Gastroesophageal sphincter (tissue), 4 donors: ENCODE measurements at places on chromosomes 11 and 22.

- peak; percentile 79 for ATAC-seq
Measured at GRCh38 chr11:126332221-126332711, 23.2 kb upstream of the ST3GAL4 start.

DNA sequence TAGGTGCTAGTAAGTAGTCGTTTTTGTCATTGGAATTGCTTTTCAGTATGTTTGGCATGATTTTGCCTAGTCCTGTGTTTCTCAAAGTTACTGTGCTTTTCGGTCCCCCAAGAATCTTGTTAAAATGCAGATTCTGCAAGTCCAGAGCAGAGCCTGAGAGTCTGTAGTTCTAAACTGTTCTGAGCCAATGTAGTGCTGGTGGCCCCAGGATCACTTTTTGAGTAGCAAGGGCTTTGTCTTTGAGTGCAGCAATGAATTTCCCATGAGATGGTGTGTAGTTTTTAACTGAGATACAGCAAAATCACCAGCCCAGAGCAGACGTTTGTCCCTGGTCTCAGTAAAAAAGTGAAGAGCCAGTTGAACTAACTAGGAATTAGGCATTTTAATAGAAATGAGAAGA, 122.4 kb downstream of the NCAM1 start:
- no peak for ATAC-seq

DNA sequence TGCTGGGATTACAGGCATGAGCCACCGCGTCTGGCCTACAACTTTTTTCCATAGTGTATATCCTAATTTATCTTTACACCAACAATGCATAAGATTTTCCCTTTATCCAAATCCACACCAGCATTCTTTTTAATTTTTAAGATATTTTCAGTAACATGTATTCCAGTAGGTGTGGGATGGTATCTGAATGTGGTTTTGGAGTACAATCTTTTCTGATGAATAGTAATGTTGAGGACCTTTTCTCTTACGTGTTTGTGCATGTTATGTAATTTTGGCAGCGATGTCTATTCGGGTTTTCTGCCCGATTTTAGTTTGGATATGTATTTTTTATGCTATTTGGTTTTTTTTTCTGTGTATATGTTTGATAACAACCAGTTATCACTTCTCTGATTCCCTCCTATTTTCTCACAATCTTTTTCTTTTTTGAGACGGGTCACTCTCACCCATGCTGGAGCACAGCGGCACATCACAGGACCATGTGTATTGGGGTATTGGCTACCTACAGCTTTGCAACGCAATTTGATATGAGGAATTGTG, 114.6 kb upstream of the GRK3 start:
- ATAC-seq, result no peak

DNA sequence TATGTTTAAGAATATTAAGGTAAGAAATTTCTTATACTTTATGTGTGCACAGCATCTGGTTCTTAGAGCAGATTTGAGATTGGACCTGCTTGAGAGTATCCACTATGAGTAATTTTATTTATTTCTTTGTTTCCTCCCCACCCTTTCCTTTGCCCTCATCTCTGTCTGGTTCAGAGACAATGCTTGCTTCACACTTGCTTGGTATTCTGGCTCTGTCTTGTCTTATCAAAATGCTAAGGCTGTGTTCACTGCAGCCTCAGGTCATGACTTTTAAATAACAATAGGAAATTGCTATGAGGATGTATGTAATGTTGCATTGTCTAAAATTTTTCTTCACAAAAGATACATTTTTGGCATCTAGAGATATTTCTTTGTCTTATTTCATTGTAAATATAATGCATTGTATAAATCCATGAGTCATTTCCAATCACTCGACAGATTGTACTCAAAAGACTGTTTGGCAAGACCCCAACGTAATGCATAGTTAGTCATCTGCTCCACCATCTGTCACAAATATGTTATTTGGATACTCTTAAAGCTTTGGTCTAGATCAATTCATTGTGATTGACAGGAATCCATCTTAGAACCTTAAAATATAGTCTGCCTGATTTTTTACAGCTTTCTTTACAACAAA, 395.7 kb downstream of the AASDHPPT start:
- ATAC-seq, result no peak

DNA sequence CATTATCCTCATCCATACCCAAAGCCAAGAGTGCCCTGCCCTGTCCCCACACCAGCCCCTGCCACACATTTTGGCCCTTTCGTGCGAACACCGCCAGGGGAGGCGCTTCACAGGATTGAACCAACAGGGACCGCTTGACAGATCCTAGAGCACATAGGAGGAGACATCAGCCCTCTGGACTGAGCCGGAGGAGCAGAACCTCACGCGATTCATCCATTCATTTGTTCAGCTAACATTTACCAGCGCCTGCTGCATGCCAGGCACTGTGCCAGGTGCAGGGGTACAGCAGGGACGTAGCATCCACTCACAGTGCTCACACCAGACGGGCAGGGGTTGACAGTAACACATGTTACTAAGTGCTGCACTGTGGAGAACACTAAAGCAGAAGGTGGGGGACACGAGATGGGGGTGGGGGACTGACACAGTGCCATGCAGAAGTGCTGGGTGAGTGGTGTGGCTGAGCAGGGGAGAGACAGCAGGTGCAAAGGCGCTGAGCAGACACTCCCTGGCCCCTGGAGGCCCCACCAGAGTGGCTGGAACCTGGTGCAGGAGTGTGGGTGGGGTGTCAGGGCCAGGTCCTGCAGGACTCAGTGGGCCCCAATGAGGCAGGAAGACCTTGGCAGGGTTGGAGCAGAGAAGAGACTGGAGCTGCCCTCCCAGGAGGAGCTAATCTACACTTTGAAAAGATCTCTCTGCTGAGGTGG, 3.4 kb downstream of the GNAZ start:
- no peak for ATAC-seq

DNA sequence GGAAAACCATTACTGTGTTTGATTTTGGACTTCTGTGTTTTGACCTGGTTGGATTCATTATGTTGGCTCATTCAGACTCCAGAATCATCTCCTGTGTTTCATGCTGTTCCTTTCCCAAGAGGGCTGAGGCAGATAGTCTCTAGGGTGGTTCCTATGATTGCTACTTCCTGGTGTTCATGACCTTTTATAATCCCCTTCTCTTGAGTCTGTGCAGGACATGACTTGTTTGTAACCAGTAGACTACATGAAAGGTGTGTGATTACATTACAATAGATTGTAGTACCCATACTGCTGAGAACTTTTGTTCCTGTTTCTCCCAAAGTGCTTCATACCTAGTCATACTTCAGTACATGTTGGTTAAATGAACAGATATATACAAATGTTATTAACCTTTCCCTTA, 700.6 kb downstream of the METTL15 start:
- no peak for ATAC-seq

DNA sequence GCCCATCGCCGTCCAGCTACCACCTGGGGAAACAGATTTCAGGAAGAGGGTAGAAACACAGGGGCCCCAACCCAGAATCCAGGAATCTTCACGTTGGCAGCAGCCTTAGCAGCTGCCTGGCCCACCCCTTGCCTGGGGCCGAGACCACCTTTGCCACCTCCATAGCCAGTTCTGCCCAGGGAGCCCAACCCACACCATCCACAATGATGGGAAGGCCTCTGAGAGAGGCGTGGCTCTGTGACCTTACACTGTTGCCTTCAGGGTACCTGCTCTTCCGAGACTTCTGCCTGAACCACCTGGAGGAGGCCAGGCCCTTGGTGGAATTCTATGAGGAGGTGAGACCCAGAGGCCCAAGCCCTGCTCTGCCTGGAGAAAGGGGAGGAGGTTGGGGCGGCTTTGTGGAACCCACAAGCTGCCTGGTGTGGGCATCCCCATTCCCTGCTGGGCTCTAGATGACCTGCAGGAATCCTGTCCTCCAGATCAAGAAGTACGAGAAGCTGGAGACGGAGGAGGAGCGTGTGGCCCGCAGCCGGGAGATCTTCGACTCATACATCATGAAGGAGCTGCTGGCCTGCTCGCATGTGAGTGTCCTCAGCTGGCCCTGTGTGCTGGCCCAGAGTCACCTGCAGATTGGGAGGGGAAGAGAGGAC, 10.0 kb upstream of the ANKRD13D start:
- ATAC-seq, result no peak

GRCh38 chr11:117701781-117702180, 95.2 kb downstream of the DSCAML1 start:
- no peak for ATAC-seq

DNA sequence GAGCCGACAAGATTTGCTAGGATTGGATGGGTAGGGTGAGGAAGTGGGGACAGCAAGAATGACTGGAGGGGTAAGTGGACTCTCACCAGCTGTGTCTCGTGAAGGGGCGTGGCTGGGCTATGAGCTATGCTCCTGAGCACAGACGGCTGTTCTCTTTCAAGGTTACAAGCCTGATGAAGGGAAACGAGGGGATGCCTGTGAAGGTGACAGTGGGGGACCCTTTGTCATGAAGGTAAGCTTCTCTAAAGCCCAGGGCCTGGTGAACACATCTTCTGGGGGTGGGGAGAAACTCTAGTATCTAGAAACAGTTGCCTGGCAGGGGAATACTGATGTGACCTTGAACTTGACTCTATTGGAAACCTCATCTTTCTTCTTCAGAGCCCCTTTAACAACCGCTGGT, 19.9 kb downstream of the F2 start:
- ATAC-seq, result no peak

DNA sequence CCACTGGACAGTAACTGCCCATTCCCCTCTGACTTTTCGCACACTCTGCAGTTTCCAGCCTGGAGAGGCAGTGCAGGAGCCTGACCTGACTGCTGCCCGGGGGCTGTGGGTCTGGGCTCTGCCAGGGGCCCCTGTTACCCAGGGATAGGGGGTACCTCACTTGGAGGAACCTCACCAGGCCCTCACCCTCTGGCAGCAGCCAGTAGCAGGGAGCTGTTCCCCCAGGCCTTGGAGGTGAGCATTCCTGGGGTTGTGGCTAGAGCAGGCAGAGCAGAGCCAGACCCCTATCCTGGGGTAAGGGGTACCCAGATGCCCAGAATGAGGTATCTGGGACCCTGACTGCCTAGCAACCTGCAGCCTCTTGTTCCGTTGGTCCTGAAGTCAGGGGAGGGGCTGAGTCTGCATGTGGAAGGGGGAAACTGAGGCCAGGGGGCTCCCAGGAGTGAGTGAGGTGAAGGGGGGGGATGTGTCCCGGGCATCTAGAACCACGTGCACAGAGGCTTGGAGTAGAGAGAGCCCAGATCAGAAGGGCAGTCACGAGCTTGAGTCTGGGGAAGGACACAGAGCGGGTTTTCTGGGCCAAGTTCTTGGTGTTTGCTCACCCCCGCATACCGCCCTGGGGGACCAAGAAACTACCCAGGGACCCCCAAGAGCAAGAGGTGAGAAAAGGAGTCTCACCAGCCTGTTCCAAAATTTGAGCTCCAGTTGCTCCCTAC, 43.9 kb upstream of the ACCSL start:
- ATAC-seq, result no peak
